ENCODE measurements at places on chromosomes 11 and 22.

GRCh38 chr22:30208631-30209603 is 37.6 kb downstream of the LIF start:
- no peak for DNase-seq

DNA sequence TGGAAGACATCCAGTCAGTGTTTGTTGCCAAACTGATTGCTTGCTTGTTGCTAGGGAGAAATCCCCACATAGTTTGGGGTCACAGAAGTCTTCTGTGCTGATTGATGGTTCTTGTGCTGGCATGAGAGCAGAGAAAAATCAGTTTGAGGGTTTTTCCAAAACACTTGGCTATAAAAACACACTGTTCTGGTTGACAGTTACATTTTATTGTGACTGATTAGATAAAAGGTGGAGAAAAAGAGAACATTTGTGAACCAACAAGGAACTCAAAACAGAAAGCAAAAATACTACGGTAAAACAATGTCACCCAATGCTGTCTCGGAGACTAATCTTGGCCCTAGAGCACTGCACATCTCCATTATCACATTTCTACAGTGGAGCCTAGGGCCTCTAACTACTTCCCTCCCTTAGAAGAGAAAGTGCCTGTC is 14.4 kb upstream of the EIF4G2 start:
- no peak for DNase-seq

GRCh38 chr11:34344768-34345539 is 12.9 kb downstream of the ABTB2 start:
- DNase-seq: no peak

GRCh38 chr11:134942681-134943080 is 530.6 kb upstream of the B3GAT1 start:
- no peak for DNase-seq

DNA sequence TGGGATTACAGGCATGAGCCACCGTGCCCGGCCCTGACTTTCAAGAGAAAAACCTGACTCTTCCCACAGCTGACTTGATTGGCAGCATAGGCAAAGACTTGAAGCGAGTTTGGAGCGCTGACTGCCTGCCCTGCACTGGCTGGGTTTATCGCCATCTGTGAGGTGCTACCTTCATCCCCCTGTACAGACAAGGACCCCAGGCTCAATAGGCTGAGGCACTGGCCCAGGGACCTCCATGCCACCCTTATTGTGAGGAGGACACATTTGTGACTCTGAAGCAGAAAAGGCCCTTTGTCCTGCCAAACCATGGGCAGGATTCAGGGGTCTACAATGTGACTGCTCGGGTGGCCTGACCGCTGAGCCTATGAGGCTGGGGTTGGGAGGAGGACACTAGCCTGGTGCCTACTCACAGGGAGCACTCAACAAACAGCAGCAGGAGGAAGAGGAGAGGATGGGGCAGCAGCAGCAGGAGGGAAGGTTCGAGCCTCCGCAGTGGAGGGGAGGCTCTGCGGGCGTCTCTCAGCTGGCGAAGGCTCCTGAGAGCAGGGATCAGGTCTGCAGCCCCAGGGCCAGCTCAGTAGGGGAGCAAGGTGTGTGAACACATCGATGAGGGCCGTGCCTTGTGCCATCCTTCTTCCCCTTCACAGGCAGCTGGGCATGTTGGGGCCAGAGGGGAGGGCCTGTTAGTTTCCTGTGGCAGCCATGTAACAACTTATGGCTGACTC is 72.9 kb upstream of the WNT7B start:
- no peak for DNase-seq

Measured in T-helper 2 cell (primary cell).